ENCODE measurements at places on chromosomes 12 and 14.

DNA sequence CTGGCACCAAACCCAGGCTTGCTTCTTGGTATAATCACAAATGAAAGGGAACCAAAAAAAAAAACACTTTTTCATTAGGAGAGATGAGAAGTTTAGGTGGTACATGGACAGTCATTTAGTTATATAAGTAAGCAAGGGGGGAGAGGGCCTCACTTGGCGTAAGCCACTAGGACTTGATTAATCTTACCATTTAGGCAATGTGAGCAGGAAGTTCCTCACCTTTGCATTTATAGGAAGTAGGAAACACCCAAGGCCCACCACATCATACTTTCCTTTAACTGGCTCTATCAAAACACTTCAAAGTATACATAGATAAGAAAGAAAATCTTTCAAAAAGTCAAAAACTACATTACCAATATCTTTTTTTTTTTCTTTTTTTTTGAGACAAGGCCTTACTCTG is 6.7 kb upstream of the RPS6KA5 start:
- H3K4me1 ChIP-seq, result no peaks in the 10 kb centered on the region
- DNase-seq, result no peak
- no peaks in the 10 kb centered on the region for H3K36me3 ChIP-seq

GRCh38 chr14:42391146-42391834 is 784.6 kb downstream of the LRFN5 start:
- H3K27ac ChIP-seq, result no peak overlapping the region
- no peaks in the 10 kb centered on the region for H3K4me1 ChIP-seq
- H3K4me3 ChIP-seq, result no peak overlapping the region
- no peaks in the 10 kb centered on the region for H3K36me3 ChIP-seq
- H3K27me3 ChIP-seq, result no peaks in the 10 kb centered on the region

- H3K4me3 ChIP-seq, result no peak overlapping the region
- H3K4me1 ChIP-seq, result no peaks in the 10 kb centered on the region
- H3K27ac ChIP-seq, result no peak overlapping the region
- no peaks in the 10 kb centered on the region for H3K27me3 ChIP-seq
These were observed 5.7 kb upstream of the STYX start for GRCh38 chr14:52724360-52724644.

- H3K4me3 ChIP-seq, result peak overlapping the region; percentile 85
- peak; percentile 94 for DNase-seq
- H3K27me3 ChIP-seq, result no peaks in the 10 kb centered on the region
- peak overlapping the region; percentile 99 for H3K27ac ChIP-seq
These were observed 795 bp downstream of the SMAGP start for GRCh38 chr12:51269174-51270066.

- H3K27ac ChIP-seq, result no peak overlapping the region
- DNase-seq, result no peak
- no peaks in the 10 kb centered on the region for H3K4me1 ChIP-seq
These were observed 57.6 kb downstream of the HEATR5A start for GRCh38 chr14:31362746-31363145.

DNA sequence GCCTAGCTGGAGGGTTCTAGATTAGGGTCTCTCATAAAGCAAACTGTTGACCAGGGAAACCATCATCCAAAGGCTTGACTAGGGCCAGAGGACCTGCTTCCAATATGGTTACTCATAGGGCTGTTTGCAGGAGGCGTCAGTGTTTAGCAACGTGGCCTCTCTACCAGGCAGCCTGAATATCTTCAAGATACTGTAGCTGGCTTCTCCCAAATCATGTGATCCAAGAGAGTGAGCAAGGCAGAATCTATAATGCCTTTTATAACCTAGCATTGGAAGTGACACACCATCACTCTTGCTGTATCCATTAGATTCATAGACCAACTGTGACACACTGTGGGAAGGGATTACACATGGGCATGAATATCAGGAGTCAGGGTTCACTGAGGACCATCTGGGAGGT is 17.3 kb downstream of the TPH2 start:
- H3K4me1 ChIP-seq, result peaks cover 24% of the 10 kb centered on the region
- H3K36me3 ChIP-seq, result no peaks in the 10 kb centered on the region
- H3K4me3 ChIP-seq, result no peak overlapping the region
- no peak overlapping the region for H3K27ac ChIP-seq
- DNase-seq, result no peak

DNA sequence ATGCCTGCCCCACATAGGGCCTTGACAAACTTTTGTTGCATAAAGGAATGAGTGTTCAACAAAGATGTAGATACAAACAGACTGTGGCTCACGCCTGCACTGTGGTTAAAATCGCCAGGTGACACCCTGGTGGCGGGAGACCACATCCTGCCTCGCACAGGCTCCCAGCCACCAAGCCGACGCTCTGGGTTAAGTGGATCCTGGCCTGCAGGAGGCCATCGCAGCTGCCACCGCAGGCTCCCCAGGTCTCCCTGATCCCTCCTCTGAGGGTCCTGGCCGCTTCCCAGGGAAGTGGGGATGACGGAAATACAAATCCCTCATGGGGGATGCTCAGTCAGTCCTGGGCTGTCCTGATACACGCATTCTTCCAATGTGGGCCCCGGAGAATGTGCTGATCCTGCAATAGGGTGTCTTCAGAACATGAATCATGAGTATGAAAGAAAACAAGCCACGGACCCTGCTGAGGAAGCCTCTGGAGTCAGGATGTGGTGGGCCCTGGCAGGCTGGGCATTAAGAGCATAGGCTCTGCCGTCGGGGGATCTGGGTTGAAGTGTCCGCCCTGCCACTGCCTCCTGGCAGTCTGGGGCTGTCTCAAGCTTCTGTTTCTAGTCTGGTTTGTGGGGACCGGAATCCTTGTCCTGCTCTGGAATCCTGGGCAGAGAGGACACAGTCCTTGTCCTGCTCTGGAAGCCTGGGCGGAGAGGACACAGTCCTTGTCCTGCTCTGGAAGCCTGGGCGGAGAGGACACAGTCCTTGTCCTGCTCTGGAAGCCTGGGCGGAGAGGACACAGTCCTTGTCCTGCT is 53.5 kb upstream of the BEGAIN start:
- no peak overlapping the region for H3K4me3 ChIP-seq
- H3K27ac ChIP-seq, result no peak overlapping the region
- H3K4me1 ChIP-seq, result no peaks in the 10 kb centered on the region
- DNase-seq, result no peak
- H3K27me3 ChIP-seq, result no peaks in the 10 kb centered on the region

DNA sequence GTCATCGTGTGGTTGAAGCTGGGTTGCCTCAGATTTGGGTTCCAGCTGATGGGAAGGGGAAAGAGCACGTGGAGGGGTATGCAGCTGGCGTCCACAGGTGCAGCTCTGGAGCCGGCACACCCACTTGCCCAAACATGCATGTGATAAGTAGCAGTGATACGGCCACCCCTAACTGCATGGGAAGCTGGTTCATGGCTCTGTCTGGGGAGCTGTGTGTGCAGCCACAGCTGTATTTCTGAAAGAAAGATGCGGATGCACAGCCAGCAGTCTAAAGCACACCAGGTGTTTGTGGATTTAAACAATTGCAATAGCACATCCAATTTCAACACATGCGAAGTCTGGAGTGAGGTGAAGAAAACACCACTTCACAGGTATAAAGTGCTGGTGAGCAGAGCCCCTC is 181.4 kb downstream of the EFCAB11 start:
- no peaks in the 10 kb centered on the region for H3K27me3 ChIP-seq
- H3K36me3 ChIP-seq, result no peaks in the 10 kb centered on the region
- no peaks in the 10 kb centered on the region for H3K4me1 ChIP-seq
- no peak for DNase-seq
- no peak overlapping the region for H3K4me3 ChIP-seq

DNA sequence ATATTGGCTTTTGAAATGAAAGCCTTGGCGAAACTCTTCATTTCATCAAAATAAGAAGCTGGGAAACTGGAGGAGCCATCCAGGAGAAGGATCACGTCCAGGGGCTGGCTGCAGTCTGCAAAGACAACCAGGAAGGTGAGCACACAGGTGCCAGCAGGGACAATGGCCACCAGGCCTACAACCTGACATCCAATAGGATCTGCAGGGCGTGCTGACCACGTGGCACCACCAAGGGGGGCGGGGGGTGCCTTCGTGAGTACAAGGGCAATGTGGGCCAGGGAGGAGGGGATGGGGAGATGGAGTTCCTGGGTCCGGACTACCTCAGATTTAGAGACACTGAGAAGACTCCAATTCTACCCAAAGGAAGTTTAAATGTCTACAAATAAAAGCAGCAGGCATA is 71.7 kb upstream of the ANO2 start:
- no peaks in the 10 kb centered on the region for H3K36me3 ChIP-seq
- H3K27ac ChIP-seq, result no peak overlapping the region

DNA sequence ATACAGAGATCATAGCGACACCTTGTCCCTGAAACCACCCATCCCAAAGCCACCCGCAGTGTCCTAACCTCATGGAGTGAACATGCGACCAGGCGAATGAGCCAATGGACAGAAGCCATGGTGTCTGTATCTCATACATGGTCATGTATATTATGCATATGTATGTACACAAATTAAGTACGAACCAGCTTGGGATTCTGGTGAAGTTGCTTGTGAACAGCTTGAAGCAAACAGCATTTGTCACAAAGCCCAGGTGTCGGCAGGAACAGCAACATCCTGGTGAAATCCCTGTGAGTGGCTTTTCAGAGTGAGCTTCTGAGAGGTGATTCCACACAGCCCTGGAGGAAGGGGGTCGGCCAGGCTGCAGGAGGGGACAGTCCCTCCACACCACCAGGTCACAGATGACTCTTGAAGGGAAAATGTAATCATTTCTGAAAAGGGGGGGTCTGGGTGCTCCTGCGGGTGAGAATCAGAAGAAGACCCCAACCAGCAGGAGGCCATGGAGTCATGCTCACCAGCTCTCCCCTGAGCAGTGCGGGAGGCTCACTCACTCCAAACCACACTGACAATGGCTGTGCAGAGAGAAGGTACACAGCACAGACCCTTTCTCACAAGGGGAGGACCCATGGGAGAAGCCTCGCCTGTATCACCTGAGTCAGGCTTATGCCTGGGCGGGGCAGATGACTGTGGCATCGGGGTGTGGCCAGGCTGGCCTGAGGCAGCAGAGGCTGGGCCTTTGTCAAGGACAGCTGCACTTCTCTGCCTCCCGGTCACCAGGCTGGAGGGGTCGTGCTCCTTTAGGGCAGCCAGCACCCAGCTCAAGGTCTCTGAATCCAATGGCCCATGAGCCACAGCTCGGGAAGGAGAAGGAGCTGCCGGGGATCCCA is 14.3 kb downstream of the CHGA start:
- no peak overlapping the region for H3K27ac ChIP-seq
- no peaks in the 10 kb centered on the region for H3K36me3 ChIP-seq
- H3K4me3 ChIP-seq, result no peak overlapping the region
- H3K4me1 ChIP-seq, result no peaks in the 10 kb centered on the region
- no peaks in the 10 kb centered on the region for H3K27me3 ChIP-seq
- peak; percentile 14 for DNase-seq

- no peaks in the 10 kb centered on the region for H3K36me3 ChIP-seq
- H3K27me3 ChIP-seq, result no peaks in the 10 kb centered on the region
- no peak overlapping the region for H3K27ac ChIP-seq
- no peaks in the 10 kb centered on the region for H3K4me1 ChIP-seq
- DNase-seq, result no peak
- H3K4me3 ChIP-seq, result no peak overlapping the region
These were observed 31.8 kb upstream of the RPH3A start for GRCh38 chr12:112759786-112760185.

GRCh38 chr12:13103391-13104033 is at the start of gene GSG1:
GSG1 (minus strand) TSS chr12:13103667; CDS start chr12:13103512, 155 bp downstream.
- no peaks in the 10 kb centered on the region for H3K36me3 ChIP-seq
- no peak within 1 kb of the TSS for H3K4me3 ChIP-seq
- H3K27me3 ChIP-seq, result no peaks in the 10 kb centered on the region
- peaks cover 35% of the 10 kb centered on the region for H3K4me1 ChIP-seq
- DNase-seq, result no peak
- peak within 1 kb of the TSS; percentile 81 for H3K27ac ChIP-seq

- DNase-seq, result no peak
- no peaks in the 10 kb centered on the region for H3K4me1 ChIP-seq
- H3K4me3 ChIP-seq, result no peak overlapping the region
These were observed 47.7 kb downstream of the MVK start for GRCh38 chr12:109621211-109621694.

DNA sequence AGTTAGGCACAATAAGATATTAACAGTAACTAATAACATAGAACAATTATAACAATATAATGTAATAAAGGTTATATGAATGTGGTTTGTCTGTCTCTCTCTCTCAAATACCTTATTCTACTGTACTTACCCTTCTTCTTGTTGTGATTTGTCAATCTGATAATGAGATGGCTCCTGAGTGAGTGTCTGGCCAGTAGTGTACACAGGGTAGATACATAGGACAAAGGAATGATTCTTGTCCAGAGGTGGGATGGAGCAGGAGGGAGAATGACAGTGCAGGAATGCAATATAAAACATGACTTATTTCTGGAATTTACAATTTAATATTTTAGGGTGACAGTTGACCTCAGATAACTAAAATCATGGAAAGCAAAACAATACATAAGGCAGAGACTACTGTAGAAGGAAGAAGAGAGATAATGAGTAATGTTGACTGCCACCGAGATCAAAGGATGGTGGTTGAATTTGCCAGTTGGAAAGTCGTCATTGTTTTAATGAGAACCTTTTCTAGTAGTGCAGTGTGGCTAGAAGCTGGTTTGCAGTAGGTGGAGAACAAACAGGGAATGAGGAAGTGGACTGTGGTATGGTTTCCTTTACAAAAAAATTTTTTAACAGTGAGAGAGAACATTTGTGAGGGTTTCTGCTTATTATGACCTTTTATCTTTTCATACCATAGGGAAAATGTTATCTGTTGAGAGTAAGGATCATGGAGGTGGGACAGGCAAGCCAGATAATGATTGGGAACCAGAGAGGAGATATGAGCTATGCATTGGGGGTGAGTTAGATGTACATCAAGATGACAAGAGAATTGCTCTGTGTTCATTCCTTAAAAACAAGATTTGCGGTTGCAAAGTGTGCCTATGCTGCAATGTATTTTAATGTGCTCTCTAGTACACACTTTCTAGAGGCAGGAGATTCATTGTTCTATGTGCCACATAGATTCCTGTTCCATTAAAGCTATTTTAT is 458.3 kb downstream of the BTG1 start:
- no peaks in the 10 kb centered on the region for H3K36me3 ChIP-seq
- no peak overlapping the region for H3K4me3 ChIP-seq
- H3K4me1 ChIP-seq, result no peaks in the 10 kb centered on the region
- no peak for DNase-seq
- no peaks in the 10 kb centered on the region for H3K27me3 ChIP-seq

- no peaks in the 10 kb centered on the region for H3K36me3 ChIP-seq
- no peak overlapping the region for H3K27ac ChIP-seq
- no peaks in the 10 kb centered on the region for H3K27me3 ChIP-seq
- H3K4me3 ChIP-seq, result no peak overlapping the region
- no peak for DNase-seq
- H3K4me1 ChIP-seq, result no peaks in the 10 kb centered on the region
These were observed 430.0 kb downstream of the CCDC91 start for GRCh38 chr12:28620281-28620680.

- DNase-seq, result no peak
- no peaks in the 10 kb centered on the region for H3K27me3 ChIP-seq
- H3K4me3 ChIP-seq, result no peak overlapping the region
- H3K27ac ChIP-seq, result no peak overlapping the region
- no peaks in the 10 kb centered on the region for H3K4me1 ChIP-seq
These were observed 23.4 kb downstream of the CACNA1C start for GRCh38 chr12:2076196-2076570.

GRCh38 chr12:11746024-11746771 is 96.7 kb downstream of the ETV6 start:
- H3K4me1 ChIP-seq, result no peaks in the 10 kb centered on the region
- no peak overlapping the region for H3K27ac ChIP-seq
- no peak for DNase-seq
- H3K36me3 ChIP-seq, result no peaks in the 10 kb centered on the region
